ENCODE measurements at places on chromosomes 6 and 20.
A peak's percentile ranks its signal among the peaks of the same experiment; 100 is the strongest.

DNA sequence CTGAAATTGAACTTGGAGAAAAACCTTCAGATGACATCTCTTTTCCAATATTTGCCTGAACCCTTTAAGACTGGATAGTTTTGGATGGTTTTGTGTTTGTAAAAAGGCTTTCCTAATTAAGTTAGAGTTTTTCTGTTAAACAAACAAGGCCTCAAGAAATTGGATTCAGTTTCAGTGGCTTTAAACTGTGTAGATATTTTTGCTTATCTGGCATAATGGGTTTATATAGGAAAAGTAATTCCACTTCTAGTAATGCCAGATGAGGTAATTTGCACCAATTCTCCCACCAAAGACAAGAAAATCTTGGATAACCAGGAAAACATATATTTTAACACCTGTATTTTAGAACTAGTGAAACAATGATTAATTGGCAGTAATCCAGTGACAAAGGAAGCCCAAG is 12.0 kb upstream of the TRDN start:
- DNase-seq = no peak

- DNase-seq = peak; percentile 29
These were observed 8.1 kb upstream of the OCSTAMP start for GRCh38 chr20:46558511-46558959.

GRCh38 chr20:38032585-38033329 is 499 bp downstream of the TTI1 start:
- DNase-seq = peak; percentile 66

DNA sequence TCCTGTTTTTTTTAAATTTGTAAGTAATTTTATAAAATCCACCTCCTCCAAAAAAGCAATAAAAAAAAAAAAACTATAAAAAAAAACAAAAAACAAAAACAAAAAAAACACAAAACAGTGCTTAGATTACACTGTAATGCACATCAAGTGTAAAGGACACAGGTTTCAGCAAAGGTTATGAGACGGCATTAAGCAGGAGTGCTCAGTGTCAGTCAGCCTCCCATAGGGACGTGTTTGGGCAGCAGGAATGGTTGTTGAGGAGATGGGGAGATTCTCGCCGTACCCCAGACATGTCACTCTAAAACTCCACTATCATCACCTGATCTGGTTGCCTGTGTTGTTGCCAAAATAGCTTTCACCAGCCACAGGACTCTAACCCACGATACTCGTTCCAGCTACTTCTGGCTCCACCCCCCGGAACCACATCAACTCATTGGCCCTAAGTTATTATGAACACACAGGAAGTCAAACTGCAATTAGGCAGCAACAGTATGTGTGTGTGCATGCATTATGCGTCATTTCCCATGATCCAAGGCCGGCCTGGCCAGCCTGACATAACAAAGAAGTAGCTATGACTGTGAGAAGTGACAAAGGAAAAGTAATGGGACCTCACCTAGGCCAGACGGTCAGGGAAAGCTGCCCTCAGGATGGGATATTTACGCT is 28.7 kb downstream of the ECT2L start:
- peak; percentile 33 for DNase-seq

GRCh38 chr6:139577124-139577762 is 202.8 kb upstream of the CITED2 start:
- DNase-seq = no peak

DNA sequence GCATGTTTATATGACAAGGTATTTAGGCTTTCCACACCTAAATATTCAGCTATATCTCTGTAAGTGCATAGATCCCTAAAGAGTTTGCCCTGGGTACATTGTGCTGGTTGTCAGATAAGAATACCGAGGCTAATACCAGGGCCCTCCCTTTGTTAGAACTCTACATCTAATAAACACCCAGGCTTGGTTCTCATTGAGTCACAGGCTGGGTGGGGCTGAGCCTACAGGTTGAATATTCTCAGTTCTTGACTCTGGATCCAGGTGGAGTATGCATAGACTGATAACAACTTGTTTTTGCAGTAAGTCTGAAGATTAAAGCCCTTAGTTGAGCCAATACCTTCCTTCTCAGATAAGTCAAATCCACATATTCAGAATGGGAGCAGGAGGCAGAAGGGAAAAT is 312.2 kb upstream of the FLRT3 start:
- no peak for DNase-seq

GRCh38 chr6:62371453-62372210 is 85.6 kb upstream of the KHDRBS2 start:
- DNase-seq = no peak

GRCh38 chr20:58690396-58691135 is 2.0 kb upstream of the NPEPL1 start:
- no peak for DNase-seq

- DNase-seq = no peak
These were observed 18.4 kb upstream of the MRPS18A start for GRCh38 chr6:43705996-43706395.

GRCh38 chr20:8427419-8428040 is 295.5 kb downstream of the PLCB1 start:
- DNase-seq = no peak
